CD4-positive, alpha-beta memory T cell (primary cell): ENCODE measurements at places on chromosomes 5 and 9.

DNA sequence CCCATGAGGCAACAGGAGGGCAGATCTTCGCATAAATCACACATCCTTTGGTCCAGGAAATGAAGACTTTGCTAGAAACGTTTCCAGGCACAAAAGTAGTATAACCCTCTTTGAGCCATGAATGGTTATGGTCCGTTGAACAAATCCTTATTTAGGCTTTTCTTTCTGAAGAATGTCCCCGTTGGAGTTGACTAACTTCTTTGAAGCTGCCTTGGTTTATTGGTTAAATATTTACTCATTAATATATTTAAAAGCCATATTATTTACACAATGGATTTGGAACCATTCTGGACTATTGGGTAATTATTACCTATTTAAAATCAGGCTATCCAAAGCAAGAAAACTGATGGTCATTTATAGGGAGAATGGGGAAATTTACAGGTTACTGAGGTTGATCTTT lies 347.6 kb upstream of the SLC30A5 start:
- DNase-seq, result no peak

DNA sequence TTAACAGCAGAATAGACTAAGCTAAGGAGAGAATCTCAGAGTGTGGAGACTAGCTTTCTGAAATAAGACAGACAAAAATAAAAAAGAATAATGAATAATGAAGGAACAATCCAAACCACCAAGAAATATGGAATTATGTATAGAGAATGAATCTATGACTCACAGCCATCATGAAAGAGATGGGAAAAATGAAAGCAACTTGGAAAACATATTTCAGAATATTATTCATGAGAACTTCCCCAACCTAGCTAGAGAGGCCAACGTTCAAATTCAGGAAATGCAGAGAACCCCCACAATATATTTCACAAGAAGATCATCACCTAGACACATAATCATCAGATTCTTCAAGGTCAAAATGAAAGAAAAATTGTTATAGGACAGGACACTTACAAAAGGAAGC lies 349.0 kb upstream of the MPDZ start:
- DNase-seq, result no peak

- DNase-seq, result no peak
Measured at GRCh38 chr5:88675708-88676636, 207.0 kb downstream of the MEF2C start.

GRCh38 chr5:14777932-14778791 lies 93.4 kb downstream of the ANKH start:
- DNase-seq, result no peak

DNA sequence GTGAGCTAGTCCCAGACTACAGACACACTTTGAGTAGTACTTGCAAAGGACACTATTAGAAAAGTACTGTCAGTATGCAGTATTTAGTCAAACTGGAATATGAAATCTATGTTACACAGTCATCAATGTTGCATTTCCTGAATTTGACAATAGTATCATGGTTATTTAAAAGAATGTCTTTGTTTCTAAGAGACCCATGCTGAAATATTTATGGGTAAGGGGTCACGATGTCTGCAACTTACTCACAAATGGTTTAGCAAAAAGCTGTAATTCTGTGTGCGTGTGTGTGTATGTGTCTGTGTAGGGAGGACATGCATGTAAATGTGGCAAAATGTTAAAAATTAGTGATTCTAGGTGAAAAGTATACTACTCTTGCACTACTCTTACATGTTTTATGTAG lies 105.6 kb downstream of the GOLPH3 start:
- no peak for DNase-seq

- no peak for DNase-seq
Measured at GRCh38 chr9:128375865-128376264, 4.7 kb downstream of the URM1 start.

DNA sequence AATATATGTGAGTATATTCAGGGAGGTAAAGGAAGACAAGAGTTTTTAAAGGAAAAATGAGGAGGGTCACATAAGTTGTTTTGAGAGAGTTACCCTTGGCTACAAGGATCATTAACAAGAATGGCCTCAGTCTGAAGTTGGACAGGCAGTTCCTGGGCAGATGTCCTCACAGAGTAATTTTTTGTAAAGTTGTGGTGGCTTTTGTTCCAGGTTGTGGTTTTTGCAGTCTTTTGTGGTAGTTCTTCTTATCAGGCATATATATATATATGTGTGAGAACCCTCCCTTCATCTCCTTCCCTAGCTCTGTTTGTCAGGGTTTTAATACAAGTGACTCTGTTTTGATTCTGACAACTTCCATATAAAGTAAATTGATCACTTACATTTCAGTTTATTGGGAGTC lies 60.0 kb downstream of the CSNK1G3 start:
- no peak for DNase-seq

- peak; percentile 31 for DNase-seq
Measured at GRCh38 chr5:42235837-42236236, 187.4 kb upstream of the GHR start.

DNA sequence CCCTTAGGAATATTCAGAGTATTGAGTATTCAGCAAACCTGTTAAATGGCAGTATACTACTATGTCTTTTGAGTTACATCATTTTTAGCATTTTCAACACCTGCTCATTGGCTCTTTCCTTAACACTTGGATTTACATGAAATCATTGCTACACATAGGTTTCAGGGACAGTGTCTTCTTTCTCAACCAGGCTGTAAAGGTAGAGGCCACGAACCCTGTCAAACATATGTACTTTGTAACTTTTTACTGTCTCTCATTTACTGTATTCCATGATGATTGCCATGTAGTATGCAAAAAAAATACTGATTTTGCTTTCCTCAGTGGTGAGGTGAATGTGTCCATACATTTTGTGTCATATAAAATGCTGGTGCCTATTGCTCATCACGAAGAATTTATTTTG lies 264.4 kb downstream of the SLCO4C1 start:
- DNase-seq, result no peak

- no peak for DNase-seq
Measured at GRCh38 chr9:99782962-99783718, 38.5 kb upstream of the NR4A3 start.

DNA sequence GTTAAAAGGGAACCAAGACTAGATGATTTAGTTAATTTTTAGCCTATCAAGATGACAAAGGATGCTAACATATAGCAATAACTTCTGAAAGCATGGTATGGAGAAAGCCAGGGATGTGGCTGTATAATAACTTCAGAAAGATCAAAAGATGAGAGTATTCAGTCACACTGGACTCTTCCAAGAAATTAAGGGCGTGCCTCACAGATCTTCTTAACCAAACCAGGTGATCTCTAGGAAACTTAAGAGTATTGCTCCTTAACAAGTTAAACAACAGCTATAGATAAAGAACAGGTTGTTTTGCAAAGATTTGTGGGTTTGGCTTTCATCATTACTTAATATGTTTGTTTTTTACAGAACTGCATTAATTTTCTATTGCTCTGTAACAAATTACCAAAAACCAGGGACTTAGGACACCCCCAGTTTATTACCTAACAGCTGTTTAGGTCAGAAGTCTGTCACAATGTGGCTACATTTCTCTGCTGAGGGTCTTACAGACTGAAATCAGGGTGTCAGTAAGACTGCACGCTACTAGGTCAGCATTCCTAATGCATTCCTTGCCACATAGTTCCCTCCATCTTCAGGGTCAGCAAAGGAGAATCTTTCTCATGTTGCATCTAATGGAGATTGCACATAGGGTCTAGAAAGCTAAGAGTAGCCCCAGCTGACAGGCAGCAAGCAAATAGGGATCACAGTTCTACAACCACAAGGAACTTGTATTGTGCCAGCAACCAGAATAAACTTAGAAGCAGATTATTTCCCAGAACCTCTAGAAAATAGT lies 113.8 kb downstream of the WDR70 start:
- no peak for DNase-seq

DNA sequence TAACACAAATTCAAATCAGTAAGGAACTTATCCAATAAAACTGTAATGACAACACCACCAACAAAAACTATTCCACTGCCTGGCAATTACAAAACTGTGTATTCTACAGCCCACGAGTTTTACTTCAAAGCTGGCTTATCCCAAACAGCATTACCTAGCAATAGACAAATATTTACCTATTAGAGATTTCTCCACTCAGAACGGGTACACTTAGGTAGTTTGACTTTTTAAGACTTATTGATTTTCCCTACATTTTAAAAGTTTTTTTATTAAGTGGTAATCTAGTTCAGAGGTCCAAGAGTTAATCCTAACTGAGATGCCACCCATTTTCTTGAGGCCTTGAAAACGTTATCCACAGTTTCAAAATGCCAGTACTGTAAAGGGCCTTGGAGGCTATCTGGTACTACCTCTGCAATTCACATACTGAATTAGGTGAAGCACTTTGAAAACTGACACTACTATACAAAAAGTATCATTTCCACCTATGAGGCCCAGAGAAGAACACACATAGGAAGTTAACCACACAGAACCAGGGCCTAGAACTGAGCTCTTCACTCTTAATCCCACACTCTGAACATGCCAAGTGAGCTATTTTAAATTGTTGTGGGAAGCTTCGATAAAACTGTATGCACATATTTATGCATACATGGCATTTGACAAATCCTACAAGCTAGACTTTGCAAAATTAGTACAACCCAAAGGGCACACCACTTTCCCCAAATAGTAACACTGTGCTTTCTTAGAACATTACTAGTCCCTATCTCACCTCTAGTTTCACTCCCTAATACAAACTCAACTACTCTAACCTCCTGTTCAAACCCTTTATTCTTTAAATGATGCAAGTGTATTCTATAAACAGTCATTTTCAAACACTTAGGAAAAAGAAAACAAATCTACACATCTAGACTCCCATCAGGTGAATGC lies 2.1 kb downstream of the NADK2 start:
- no peak for DNase-seq

- no peak for DNase-seq
Measured at GRCh38 chr5:1436681-1437080, 8.6 kb downstream of the SLC6A3 start.

- DNase-seq, result no peak
Measured at GRCh38 chr5:56914678-56915077, 5.3 kb downstream of the SETD9 start.

GRCh38 chr5:55533521-55534435 lies 986 bp downstream of the PLPP1 start:
- no peak for DNase-seq

- no peak for DNase-seq
Measured at GRCh38 chr9:136900988-136901515, 14.7 kb downstream of the TRAF2 start.

DNA sequence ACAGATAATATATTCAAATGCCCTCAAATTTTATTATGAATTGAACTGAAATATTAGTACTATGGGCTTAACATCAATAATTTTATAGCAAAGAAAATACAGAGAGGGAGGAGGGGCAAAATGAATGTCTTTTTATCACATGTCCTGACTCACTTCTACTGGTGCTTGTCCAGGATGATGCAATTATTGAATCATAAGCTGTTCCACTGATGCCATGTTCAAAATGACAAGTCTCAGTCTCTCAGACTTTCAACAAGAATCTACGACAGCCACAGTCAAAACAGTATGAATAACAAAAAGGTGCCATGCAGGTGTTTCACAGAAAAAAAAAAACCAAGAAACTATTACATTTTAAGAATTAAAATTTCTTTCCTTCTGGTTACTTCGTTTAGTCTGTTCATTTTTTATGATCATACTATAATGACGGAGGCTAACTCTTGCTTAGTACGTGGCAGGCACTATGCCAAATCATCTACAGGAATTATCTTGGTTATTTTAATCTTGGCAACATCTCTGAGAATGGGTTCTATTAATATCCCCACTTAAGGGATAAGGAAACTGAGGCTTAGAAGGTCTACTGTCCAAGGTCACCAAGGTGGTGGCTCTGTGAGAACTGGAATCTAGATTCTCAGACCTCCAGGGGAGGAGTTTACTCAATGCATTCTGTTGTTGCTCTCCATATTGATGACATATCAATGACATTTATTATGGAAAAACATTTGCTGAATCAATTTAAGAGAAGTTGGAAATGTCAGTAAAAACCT lies 61.5 kb downstream of the NR3C1 start:
- no peak for DNase-seq

- DNase-seq, result no peak
Measured at GRCh38 chr5:54224103-54224826, 86.1 kb downstream of the ARL15 start.

GRCh38 chr5:34014626-34015025 lies 6.8 kb upstream of the AMACR start:
- DNase-seq, result no peak

DNA sequence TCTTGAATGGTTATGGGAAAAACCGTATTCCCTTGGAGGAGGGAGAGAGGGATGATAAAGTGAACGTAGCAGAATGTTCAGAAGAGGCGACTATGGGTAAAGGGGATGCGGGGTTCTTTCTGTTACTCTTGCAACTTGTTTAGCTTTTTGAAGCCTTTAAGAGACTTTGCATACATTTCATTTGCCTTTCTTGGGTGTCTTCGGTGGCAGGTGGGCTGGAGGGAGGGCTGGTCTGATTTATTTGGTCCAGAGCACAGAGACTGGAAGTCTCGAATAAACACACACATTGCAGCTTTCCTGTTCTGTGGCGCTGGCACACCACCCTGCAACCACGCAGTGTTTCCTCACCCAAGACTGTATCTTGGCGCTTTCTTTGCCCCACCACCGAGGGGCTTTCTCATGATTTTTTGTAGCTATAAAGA lies 23.2 kb downstream of the TTF1 start:
- no peak for DNase-seq

GRCh38 chr5:54310433-54311175 lies at the start of gene ARL15:
TSS of gene ARL15 (minus strand) at chr5:54310573.
- peak; percentile 98 for DNase-seq

DNA sequence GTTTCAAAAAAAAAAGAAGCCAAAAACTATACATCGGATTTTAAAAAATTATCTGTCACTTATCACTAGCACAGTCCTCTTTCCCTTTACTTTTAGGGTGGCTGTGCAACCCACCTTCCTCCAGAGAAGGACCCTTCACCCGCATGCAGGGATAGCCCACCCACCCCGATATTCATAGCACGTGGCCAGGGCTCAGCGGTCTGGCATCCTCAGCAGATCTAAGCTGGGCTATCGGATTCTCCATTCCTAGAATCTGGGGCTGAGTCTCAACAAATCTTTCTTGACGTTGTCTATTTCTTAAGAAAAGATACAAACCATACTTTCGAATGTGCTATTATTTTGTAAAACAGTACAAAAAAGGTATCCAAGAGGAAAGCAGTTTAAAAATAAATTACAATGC lies 70.9 kb downstream of the MYO10 start:
- no peak for DNase-seq

GRCh38 chr9:130741831-130742449 lies 48.4 kb downstream of the EXOSC2 start:
- no peak for DNase-seq

GRCh38 chr9:110427497-110428104 lies 89.9 kb upstream of the TXNDC8 start:
- DNase-seq, result no peak

GRCh38 chr5:11797132-11797531 lies 107.1 kb downstream of the CTNND2 start:
- DNase-seq, result no peak

DNA sequence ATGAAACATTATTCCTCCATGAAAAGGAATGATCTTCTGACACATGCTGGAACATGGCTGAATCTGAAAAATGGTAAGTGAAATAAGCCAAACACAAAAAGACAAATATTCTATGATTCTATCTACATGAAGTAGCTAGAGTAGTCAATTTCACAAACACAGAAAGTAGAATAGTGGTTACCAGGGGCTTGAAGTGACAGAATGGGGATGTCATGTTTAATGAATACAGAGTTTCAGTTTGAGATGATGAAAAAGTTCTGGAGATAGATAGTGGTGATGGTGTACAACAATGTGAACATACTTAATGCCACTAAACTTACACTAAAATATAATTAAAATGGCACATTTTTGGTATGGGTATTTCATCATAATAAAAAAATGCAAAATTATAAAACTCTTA lies 18.3 kb downstream of the RLN2 start:
- no peak for DNase-seq
